ENCODE measurements at places on chromosomes 5 and 9.

- no peak for DNase-seq
Measured at GRCh38 chr5:163079618-163080017, 357.8 kb upstream of the CCNG1 start.

DNA sequence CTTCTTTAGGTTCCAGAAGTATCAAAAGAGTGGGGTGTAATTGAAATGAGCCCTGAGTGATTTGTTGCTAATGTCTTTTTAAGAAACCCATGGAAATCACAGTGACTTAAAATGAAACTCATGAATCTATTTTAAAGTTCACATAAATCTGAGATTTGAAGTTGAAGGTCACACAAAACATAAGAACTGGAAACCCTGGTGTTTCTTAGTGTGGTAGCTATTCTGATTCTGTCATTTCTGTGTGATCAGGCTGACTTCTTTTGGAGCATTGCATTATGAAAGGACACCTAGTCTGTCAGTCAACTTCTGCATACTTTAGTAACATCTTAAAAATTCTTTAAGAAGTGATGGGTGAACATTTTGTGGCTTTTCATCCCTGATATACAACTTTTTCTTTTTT lies 448.8 kb downstream of the TLE4 start:
- DNase-seq, result no peak

- DNase-seq, result no peak
Measured at GRCh38 chr5:129858131-129858675, 46.1 kb upstream of the CHSY3 start.

- no peak for DNase-seq
Measured at GRCh38 chr9:94577036-94577435, 16.6 kb downstream of the FBP2 start.

DNA sequence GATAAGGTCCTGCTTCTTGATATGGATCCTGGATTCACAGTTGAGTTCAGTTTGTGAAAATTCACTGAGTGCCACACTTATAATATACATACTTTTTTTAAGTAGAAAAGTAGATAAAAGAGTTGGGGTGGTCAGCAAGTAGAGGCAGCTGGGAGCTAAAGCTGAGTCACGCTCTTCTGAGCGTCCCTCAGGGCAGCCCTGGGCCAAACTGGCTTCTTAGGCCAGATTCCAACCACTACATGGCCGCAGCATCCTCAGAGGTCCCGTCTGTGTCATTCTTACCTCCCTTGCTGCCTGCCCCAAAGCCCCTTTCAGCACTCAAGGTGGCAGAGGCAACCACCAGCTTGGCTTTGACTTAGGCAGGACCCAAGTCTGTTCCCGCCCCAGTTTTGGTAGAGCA lies 123.3 kb upstream of the TBC1D2 start:
- DNase-seq, result no peak

- no peak for DNase-seq
Measured at GRCh38 chr9:127803507-127804352, 1.0 kb downstream of the FPGS start.

GRCh38 chr9:97425973-97426336 lies 14.1 kb downstream of the TDRD7 start:
- DNase-seq, result no peak

DNA sequence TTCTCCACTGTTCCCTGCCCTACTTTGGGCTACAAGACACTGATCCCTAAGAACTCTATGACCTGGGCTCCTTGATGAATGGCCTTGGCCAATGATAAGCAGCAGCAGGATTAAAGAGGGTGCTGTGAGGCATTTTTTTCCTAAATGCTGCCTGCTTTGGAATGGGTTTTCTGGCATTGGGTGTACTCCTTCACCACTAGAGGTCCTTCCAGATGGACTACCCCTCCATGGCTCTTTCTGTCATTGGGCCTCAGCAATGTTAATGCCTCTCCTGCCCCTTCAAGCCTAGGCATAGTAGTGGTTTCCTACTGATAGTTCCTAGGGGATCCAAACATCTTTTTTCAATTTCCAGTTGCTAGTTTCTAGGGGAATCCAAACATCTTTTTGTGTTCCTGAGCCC lies 319.3 kb upstream of the RPS23 start:
- no peak for DNase-seq

- peak; percentile 23 for DNase-seq
Measured at GRCh38 chr9:134205672-134206310, 41.4 kb upstream of the RNU6ATAC start.

DNA sequence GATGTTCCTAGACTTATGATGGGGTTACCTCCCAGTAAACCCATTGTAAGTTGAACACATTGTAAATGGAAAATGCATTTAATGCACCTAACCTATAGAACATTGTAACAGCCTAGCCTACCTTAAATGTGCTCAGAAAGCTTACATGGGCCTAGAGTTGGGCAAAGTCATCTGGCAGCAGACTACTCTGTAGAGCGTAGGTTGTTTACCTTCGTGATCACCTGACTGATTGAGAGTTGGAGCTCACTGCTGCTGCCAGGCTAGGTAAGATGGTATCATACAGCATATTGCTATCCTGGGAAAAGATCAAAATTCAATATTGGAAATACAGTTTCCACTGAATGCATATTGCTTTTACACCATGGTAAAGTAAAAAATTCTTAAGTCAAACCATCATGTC lies 95.4 kb downstream of the HTR4 start:
- DNase-seq, result no peak

DNA sequence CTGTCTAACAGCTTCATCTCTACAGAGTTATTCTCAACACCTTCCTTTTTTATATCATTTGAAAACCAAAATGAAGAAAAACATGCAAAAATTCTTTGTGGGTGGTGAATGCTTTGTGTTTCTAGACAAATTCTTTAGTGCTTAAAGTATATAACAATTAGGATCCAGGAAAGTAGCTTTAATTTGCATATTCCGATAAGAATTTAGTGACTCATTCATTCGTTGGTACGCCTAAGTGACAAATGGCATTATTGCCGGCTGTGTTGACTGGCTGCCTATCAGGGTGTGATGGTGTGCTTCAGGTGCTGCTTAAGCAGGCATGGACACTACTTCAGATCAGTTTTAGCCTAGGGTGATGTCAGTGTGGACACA lies 35.2 kb downstream of the LMNB1 start:
- DNase-seq, result no peak

DNA sequence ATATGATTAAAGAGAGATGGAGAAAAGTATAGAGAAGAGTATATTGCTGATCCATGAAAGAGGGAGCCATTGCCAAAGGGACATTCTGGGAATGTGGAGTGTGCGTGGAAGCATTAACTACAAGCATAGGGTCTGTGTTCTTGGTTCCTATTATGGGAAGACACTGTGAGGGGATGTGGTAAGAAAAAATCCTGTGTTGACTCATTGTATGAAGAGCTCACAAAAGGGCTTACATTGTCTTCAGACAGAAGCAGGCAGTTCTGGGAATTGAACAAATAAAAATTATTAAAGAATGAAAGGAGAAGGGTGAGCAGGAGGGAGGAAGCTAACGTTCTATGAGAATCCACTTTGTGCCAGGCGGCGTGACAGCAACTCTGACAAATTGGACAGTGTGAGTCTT lies 250.4 kb upstream of the CHD1 start:
- DNase-seq, result no peak

GRCh38 chr5:40499518-40500273 lies 180.0 kb upstream of the PTGER4 start:
- no peak for DNase-seq

DNA sequence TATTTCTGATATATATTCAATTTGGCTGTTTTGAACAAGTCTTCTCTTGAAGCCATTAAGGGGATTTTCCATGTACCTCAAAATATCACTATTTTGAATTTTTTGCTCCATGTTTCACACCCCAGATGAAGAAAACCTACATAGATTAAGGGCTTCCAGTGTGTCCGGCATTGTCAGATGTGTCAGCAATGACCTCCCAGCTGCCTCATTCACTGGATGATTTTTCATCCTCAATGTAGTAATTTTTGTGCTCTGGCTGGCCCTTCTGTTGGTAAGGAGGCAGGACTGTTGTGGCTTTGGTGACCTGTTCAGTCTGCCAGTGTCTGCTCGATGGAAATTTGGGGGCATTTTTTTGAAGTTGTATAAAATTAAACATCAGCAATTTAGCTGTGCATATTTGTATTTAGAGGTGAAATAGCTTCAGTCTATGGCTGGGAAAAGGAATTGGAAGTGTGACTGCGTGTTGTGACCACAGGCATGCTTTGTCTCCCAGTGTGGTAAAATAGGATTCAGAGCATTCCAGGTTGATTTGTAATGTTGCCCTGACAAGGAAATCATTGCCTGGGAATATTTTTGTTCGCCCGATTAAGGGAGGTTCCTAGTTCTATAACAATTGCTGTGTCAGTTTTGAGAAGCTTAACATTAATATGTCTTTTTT lies 312.4 kb downstream of the ARHGEF28 start:
- peak; percentile 55 for DNase-seq

GRCh38 chr5:96350678-96351077 lies 82.4 kb downstream of the PCSK1 start:
- no peak for DNase-seq

GRCh38 chr5:106418196-106418595 lies 1252.5 kb downstream of the EFNA5 start:
- DNase-seq, result no peak

DNA sequence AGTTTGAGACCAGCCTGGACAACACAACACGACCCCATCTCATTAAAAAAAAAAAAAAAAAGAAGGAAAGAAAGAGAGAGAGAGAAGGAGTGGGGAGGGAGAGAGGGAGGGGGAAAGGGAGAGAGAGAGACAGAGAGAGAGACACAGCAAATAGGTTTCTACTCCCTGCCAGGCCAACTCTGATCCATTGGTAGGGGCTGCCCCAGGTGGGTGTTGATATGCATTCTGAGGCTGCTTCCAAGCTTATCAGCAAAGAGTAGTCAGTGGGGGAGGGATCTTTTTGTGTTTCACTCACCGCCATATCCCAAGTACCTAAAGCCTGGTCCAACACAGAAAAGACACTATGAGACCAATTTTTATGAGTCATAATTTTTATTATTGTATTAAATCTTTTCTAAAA lies 57.0 kb upstream of the SAP30L start:
- DNase-seq, result no peak

DNA sequence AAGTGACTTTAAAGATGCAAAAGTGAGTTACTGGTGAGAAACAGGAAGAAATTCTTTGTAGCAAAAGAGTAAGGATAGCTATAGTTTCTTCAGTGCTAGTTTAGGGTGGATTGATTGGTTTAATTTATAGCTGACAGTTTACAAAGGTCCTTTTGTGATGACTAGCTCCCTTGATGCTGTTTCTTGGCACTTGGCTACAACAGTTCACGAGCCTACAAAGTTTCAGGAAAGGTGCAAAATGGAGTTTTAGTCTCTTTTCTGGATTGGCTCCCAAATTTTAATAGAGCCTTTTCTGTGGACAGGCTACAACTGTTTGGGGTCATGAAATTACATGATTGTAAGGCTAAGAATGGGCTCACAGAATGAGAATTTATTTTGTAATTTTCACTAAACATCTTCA lies 40.9 kb upstream of the BNIP1 start:
- DNase-seq, result no peak

DNA sequence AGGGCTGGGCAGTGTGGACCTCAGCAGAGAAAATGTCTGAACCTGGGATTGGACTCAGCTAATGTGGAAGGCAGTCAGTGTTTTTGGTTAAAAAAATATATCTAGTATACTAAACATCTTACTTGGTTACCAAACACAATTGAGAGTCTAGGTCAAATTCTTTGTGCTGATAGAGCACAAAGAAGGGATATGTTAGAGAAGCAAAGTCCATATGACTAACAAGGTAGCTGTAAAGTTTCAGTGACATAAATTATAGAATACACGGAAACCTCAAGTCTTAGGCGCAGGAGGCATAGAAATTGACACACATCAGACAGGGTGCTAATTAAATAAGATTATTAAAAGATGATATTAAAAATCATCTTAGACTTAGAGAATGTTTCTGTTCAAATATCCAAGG lies 718.3 kb downstream of the TLR4 start:
- no peak for DNase-seq

- peak; percentile 66 for DNase-seq
Measured at GRCh38 chr5:57911438-57911837, 428.8 kb upstream of the ACTBL2 start.

DNA sequence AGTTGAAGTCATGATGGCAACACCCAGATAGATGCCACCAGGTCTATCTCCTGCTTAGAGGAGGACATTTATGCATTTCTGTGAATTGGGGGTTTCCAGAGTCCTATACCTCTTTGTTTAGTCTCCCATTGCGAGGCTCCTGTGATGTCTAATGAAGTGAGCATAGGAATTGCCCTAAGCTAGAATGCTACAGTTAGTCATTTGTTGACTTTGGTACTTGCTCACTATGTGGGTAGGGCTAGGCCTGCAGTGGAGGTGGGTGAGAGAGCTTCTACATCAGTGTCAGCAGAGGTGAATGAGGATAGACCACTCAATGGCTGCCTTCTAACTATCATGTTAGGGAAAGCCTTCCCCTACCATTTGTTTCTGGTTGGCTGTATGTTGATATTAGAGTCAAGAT lies 173.3 kb upstream of the POC5 start:
- no peak for DNase-seq

DNA sequence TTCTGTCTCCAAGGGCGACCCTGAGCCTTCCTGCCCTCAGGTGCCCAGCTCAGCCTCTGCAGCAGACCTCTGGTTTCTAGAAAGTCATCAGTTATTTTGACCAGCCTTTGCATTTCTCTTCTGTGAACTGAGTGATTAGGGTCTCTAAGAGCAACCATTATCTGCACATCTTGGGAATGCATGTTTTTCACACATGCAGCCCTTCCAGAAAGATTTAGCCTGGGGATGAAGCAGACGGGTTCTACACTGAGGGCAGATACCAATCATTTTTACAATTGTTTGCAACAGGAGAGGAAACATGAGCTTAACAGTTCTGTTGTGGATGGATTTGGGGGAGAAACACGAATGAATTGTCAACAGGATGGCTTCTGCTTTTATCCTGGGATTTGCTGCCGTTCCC lies 90.1 kb upstream of the PITX1 start:
- no peak for DNase-seq

DNA sequence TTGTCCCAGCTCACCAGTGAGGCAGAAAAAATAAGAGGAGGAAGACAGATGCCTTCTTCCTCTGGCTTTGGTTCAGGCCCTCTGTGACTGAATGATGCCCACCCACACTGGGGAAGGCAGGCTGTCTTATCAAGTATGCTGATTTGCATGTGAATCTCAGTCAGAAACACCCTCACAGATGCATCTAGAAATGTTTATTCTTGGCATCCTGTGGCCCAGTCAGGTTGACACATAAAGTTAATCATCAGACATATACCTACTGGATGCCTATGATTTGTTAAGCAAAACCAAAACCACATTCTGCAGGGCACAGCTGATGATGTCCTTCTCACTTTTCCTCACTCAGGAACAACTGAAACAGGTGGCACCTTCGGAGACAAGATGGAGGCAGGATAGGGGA lies 243.4 kb upstream of the KCNN2 start:
- no peak for DNase-seq

- DNase-seq, result no peak
Measured at GRCh38 chr5:112491257-112491656, 72.2 kb upstream of the EPB41L4A start.

GRCh38 chr5:8213701-8214240 lies 344.8 kb downstream of the MTRR start:
- DNase-seq, result no peak

All from endothelial cell of umbilical vein (primary cell).